NCI-H1436 (cell line): ENCODE measurements at places on chromosomes 1 and 21.

GRCh38 chr1:159778266-159778665 is 2.5 kb upstream of the DUSP23 start:
- no peak for DNase-seq

DNA sequence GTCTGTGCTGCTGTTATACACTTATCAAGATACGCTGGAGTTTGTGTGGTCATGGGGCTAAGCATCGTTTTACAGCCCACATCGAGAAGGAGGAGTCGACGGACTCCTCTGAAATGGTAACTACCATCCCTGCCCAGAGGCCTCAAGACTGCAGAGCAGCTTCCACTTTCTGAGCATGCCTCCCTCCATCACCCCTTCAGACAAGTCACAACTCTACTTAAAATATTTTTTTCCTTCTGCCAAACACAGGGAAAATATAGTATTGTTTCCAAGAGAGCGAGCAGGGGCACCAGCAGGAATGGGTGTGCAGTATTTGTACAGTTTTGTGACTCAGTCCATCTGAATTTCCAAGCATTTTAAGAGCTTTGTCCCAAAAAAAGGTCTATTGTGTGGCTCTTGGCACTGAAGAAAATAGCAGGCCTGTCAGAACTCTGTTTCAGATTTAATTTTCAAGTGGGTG is 14.1 kb downstream of the EVA1C start:
- no peak for DNase-seq

DNA sequence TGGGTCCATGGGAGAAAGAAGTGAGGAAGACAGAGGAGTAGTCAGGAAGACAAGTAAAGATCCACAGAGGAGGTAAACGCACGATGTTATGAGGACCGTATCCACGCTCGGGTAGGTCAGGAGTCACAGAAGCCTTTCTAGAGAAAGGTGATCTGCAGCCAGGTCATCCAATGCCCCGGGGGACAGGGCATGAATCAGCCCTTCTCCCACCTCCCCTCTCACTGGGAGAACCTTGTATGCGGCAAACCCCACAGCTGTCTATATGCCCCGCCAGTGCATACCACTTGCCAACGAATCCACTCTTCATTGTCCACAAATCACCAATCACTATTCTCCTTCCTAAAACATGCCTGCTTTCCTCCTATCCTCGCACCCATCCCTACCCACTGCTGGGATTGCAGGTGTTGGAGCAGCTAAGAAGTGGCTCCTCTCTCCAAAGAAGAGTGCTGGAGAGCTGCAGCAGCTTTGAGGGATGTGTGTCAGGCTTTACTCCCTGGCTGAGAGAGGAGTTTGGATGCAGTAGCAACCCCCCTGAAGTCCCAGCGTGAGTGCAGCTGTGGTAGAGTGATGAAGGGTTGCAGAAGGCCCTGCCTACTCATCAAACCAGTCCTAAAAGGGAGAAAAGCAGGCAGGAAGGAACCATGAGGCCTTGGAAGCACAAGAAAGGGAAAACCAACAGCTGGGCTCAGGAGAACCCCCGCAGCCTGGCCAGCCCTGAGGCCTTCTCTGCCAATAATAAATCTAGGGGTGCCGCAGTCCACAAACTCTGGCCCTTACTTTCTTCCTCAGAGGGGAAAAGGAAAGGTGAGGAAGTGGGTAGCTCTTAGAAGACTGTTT is 102.2 kb upstream of the GADD45A start:
- DNase-seq, result no peak

GRCh38 chr1:154857441-154858215 is 12.5 kb downstream of the KCNN3 start:
- no peak for DNase-seq

DNA sequence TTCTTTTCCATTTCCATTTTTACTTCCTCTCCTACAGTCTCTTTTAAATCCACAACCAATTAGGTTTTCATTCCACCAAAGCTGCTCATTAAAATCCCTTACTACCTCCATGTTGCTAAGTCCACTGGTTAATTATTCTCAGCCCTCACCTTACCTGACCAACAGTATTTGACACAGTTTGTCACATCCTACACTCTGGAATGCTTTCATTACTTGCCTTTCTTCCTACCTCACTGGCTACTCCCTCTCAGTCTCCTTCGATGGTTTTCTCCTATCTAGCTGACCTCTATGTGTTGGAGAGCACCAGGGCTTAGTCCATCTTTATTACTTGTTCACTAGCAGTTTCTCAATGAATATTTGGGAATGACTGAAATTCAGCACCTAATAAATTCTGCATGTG is 78.6 kb downstream of the NME7 start:
- DNase-seq, result no peak

GRCh38 chr1:111154021-111154999 is 14.3 kb downstream of the CEPT1 start:
- DNase-seq, result no peak

GRCh38 chr1:228883535-228883934 is 148.3 kb downstream of the RHOU start:
- no peak for DNase-seq

DNA sequence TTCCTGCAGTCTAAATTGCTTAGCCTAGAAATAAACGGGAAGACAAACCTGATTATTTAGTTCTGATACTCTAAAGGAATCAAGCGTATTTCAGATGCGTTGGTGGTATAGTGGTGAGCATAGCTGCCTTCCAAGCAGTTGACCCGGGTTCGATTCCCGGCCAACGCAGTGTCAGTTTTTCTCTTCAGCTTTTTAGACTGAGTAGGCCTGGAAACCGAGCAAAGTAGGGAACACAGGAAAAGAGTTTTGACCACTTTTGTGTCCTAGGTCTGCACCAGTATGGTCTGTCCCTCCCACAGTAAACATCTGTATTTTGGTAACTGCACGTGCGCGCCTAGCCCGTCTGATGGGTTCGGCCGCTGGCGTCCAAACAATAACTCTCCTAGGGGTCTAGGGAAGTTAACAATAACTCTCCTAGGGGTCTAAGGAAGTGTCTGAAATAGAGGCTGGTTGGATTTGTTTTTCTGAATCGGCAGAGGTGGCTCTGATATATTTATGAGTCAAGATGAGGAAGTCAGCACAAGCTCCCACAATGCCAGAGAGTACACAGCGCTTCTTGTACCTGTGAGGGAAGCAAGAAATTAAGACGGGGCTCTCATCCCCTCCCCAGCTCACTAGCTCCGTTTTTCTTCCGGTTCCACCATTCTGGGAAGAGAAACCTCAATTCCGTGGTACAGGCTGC is 15.6 kb upstream of the HJV start:
- DNase-seq, result peak; percentile 58

GRCh38 chr1:68197461-68197860 is 34.9 kb downstream of the WLS start:
- DNase-seq, result no peak

DNA sequence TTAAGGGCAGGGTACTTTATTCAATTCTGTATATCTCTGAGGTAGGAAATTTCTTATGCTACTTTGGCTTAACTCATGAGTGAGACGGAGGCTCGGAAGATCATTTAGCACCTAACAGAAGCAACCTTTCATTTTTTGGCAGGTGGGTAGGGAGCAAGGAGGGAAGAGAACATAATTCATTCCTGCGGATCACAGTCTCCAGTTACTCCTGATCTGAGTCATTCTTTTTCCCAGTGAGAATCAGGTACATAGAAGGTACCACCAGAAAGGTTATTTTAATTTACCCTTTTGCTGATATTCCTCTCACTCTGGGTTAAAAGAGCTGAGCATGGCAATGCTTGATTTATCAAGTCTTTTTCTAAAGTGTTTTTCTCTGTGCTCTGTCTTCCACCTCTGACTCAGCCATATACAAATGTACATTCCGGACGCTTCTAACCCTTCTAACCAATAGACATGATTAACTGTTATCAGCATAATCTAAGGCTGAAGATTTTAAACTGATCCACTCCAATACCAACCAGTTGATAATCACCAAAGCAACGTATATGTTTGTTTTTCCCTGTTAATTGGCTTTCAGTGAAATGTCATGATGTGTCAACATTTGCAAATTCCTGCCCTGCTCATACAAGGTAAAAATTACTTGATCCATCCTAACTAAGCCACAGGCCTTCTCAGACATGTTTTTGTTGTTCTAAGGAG is 271.7 kb downstream of the DUSP10 start:
- no peak for DNase-seq

DNA sequence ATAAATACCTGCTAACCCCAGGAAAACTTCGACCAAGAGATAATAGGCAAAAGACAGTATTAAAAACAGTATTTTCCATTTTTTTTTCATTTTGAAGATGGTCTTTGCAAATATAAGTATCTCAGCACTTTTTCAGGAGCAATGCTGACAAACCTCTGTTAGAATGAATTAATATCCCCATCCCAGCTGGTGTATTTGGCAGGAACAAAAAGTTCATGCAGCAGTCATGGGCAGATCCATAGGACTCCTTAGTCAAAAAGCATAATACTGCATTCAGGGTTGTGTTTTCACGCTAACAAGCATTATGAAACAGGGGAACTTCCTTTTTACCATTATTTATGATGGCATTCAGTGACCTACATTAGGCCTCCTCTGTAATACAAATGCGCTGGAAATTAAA is 344.0 kb downstream of the ST6GALNAC3 start:
- DNase-seq, result no peak

- peak; percentile 59 for DNase-seq
Observed at GRCh38 chr1:44696101-44696500, 21.6 kb downstream of the ARMH1 start.

DNA sequence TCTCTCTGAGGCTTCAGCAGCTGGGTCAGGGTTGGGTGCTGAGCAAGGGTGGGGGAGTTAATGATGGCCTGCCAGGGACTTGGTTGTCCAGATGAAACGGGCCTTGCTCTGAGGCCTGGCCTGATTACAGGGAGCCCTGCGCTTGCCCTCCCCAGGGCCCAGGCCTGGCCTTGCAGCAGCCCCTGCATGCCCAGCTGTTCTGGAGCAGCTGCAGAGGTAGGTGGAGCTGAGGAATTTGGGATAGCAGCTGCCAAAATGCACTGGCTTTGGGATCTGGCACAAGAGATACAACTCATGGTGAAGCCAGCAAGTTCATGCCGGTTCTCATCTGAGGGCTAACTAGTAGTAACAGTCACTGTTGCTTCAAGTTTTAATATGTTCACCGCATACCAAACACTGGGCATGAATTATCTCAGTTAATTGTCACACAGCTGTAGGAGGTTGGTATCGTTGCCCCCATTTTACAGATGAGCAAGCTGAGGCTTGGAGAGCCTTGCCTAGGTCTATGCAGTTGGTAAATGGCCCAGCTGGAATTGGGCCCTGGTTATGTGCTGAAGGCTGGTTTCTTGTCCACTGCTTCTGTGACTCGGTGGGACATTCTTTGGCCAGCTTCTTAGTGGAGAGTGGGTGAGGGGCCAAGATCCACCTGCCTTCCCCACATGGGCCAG is 7.3 kb upstream of the SERINC2 start:
- DNase-seq, result no peak

DNA sequence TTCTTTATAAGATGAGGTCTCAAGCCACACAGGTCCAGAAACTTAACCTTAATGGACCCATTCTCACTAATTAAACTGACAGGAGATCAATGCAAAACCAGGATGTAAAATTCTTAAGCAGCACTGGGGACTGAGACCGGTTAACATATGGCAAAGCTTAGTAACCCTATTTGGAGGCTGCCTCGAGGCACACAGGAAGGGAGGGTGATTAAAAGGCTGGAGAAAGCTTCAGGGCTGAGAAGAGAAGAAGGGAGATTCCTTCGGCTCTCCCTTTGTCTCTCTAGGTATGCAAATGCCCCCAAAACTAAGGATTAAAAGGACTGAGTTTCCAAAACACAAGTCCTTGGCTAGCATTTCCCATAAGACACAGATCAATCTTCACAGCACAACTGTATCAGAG is 120.8 kb upstream of the DSCAM start:
- DNase-seq, result no peak

GRCh38 chr21:15875286-15875685 is 145.5 kb downstream of the USP25 start:
- no peak for DNase-seq

GRCh38 chr1:38026592-38027200 is 14.2 kb downstream of the UTP11 start:
- peak; percentile 17 for DNase-seq

GRCh38 chr1:43329995-43330751 is 7.4 kb upstream of the MPL start:
- DNase-seq, result no peak

DNA sequence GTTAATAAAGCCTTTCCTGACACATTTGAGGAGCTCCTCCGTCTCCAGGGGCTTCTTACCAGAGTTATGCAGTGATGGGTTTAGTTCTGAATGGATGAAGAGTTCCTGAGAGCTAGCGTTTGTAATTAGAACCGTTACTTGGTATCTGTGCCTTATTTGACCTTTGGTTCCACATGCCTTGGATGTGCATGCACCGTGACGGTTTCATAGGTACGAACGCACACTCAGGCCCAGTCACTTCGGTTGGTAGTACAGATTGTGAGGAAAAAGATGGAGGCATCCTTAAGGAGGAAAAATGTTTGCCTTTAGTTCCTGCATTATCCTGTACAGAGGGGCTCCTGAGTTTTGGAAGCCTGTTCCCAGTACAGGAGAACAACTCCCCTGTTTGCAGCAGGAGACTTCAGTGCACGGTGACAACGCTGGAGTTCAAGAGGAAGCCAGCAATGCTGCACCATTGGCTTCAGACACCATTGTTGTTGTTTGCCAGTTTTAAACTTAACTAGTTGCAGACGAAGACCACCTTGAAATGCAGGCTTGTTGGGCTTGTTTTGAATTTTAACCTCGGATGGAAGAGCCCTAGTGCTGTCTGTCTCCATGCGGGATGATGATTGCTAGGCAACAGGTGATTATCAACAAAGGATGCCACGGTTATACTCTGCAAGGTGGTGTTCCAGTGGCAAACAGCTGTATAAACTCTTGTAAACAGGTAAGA is 8.2 kb downstream of the RBM15 start:
- no peak for DNase-seq

- DNase-seq, result no peak
Observed at GRCh38 chr1:38055965-38056364, 9.4 kb upstream of the POU3F1 start.

DNA sequence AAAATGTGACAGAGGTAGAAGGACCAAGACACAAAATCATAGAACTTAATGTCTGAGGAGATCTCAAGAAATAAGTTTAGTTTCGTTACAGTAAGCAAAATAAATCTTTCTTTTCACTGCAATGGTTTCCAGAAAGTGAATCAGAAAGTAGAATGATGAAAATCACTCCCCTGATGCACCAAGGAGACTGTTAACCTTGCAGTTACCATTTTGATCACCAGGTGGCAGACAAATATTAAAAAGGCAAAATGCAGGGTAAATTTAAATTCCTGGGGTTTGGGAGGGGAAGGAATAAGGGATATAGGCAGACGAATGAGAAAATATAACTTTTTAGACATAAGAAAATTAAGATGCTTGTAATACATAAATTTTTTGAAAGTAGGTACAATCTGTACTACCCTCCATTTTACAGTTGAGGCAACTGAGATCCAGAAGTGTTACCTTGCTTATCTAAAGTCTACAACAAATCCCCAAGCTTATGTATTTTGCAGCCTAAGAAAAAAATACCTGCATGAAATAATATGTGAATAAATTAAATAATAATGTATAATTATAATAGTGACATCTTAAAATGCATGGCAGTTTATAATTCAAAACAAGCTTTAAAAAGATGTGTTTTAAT is 253.2 kb downstream of the CRB1 start:
- peak; percentile 54 for DNase-seq

- no peak for DNase-seq
Observed at GRCh38 chr1:169563019-169563615, 23.2 kb downstream of the F5 start.

GRCh38 chr21:30207252-30207579 is 8.7 kb downstream of the CLDN8 start:
- DNase-seq, result no peak

GRCh38 chr1:43346636-43347035 is 9.0 kb downstream of the MPL start:
- no peak for DNase-seq
